Endothelial cell (in vitro differentiated cells): ENCODE measurements at places on chromosomes 3 and 15. TPM values are rescaled to one million over a fixed set of nuclear protein-coding genes. Genes with fewer than 3 reads are reported as not detected.

The IL17RB gene
- 0.33 TPM for total RNA-seq

The STRIT1 gene
- not detected for total RNA-seq

The SEMA3B gene
- 1.7 TPM for total RNA-seq

The TRIM42 gene
- not detected for total RNA-seq

The USP13 gene
- total RNA-seq: 18.9 TPM

The CLDN1 gene
- total RNA-seq: 0.13 TPM

The CYP8B1 gene
- total RNA-seq: not detected

The XIRP1 gene
- total RNA-seq: 0.21 TPM

The HYKK gene
- total RNA-seq: 1.3 TPM
